NCI-H1105 (cell line): ENCODE measurements at places on chromosomes 7 and 10.

- no peak for DNase-seq
Measured at GRCh38 chr7:158856883-158857668, 718 bp downstream of the DYNC2I1 start.

- no peak for DNase-seq
Measured at GRCh38 chr7:11447106-11447505, 384.9 kb downstream of the THSD7A start.

- DNase-seq: no peak
Measured at GRCh38 chr10:129483430-129484010, 16.5 kb downstream of the MGMT start.

GRCh38 chr7:94451187-94451586, 56.5 kb downstream of the COL1A2 start:
- no peak for DNase-seq

DNA sequence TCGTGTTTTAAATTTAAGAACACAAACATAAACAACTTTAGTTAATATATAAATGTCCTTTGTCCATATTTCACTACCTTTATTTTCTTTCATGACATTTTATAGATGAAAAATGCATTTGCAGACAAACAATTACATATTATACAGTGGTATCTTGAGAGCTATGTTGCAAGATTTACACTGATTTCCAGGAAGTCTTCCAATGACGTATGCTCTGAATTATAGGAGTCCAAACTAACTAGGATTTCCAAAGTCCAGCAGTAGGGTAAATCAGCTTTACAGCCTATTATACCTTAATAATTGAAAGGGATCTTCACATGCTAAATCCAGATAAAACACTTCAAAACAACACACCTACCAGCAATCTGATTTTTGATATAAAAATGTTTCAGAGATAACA, 69.4 kb downstream of the HYCC1 start:
- DNase-seq: no peak

DNA sequence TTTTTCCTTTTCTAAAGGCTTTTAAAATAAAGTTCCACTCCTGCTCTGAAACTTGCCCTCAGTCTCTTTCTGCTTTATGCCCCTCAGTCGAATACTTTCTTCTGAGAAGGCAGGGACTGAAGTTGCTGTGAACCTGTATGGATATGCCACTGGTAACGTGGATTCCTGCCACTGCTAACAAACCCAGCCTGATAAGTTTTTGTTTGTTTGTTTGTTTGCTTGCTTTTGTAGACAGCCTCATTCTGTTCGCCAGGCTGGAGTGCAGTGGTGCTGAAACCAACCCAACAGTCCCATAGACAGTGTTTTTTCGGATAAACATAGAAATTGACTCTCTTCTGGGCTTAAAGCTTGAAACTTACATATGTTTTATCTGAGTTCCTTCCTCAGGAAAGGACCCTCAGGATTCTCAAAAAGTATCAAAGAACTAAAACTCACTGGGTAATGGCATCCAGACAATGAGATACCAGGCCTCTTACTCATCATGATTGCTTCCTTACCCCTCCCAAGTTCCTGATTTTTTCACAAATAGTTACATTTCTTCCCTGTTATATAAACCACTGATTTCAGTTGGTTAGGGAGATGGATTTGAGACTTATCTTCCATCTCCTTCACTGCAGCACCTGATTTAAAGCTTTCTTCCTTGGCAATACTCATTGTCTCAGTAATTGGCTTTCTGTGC, 273.6 kb downstream of the SDHAF3 start:
- no peak for DNase-seq

DNA sequence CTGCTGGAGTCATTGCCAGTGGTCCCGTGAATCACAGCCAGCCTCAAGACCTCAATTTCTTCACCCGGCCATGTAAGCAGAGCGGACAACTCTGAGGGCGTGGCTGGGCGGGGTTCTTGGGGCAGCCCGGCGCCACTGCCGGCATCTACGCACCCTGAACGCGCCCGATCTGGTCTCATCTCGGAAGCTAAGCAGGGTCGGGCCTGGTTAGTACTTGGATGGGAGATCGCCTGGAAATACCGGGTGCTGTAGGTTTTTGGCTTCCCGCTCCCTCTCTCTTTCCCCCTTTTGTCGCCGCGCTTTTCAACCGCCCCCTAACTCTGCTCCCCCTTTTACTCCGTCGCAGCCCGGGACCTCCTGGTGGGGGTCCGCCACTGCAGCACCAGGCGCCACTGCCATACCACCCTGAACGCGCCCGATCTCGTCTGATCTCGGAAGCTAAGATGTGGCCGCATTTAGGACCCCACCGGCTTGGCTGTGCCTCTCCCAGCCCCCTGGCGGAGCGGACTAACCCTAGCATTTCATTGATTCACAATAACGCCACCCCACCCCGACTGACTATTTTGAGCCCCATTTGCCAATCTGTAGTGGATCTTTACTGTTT, 25.3 kb downstream of the GARIN1A start:
- no peak for DNase-seq

GRCh38 chr10:101031796-101032636, 982 bp downstream of the SFXN3 start:
- DNase-seq: peak; percentile 35

DNA sequence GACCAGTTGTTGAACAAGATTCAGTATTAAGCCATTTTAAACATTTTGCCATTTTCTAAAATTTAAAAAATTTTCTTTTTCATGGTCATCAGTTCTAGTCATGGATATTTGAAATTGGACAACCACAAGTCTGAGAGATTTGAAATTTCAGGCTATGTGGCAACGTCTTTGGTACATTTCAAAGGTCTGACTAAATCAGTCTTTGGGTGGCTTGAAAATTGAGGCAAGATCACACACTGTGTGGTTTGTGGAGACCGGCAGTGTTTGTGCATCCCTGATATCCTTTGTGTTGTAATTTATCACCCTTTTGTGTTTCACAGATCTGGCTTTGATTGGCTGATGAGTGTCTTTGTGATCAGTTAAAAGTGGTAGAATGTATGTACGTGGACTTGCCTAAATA, 35.7 kb downstream of the CCAR1 start:
- DNase-seq: no peak

DNA sequence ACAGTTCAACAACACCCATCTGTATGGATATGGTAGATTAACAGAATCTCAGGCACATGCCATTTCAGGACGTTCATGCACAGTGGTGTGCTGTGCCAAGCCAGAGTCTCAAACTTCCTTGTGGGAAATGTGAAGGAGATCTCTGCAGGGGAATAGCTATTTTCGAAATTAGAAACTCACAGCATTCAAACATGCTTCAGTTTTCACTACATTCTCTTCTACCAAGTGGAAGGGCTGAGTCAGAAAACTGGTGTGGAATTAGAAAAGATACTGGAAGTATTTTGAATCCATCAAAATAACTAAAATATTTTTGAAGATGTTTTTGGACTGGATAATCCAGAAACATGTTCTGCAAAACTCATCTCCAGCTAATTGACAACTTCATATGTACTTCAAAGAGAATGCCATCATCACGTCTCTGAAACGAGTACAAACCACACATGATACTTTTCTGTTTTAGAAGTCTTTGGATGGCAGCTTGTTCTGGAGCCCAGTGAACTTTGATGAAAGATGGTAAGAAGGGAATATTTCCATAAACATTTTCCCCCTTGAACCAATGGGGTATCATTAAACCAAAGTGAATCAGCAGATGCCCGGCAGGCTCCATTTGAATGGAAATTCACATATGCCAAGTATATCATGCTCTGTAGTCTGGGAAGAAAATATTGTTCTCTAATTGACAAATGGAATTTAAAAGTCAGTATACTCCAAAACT, 616.3 kb upstream of the IGFBP3 start:
- DNase-seq: no peak

GRCh38 chr7:106063692-106064091, 48.4 kb downstream of the SYPL1 start:
- no peak for DNase-seq

GRCh38 chr10:1651270-1651966, 85.9 kb downstream of the ADARB2 start:
- no peak for DNase-seq

DNA sequence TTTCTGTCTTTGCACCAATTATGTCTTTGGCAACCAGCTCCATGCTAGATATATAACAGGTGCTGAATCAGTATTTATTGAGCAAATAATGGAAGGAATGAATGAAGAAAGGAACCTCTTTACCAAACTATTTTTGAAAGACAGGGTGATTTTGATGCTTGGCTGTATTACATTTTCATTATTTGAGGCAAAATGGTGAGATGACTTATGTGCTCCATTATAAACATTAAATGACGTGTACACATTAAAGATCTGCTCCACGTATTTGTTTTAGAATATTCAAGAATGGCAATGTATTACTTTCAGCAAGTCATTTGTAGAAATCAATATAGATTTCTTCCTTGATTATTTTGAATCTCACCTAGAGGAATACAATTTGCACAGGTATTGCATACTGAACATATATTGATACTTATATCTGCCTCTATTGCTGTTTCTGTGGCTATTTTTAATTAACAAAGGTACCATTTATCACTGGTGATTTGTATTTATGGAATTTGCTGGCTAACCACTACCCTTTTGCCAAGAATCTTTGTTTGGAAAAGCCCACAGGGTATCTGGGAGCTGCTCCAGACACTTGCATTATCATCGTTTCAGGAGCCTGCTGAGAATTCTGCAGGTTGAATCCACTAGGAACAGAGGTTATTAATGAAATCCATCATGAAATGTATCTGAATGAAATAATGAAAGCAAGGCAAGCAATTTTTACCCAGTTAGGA, 92.2 kb downstream of the SEMA3C start:
- DNase-seq: no peak

DNA sequence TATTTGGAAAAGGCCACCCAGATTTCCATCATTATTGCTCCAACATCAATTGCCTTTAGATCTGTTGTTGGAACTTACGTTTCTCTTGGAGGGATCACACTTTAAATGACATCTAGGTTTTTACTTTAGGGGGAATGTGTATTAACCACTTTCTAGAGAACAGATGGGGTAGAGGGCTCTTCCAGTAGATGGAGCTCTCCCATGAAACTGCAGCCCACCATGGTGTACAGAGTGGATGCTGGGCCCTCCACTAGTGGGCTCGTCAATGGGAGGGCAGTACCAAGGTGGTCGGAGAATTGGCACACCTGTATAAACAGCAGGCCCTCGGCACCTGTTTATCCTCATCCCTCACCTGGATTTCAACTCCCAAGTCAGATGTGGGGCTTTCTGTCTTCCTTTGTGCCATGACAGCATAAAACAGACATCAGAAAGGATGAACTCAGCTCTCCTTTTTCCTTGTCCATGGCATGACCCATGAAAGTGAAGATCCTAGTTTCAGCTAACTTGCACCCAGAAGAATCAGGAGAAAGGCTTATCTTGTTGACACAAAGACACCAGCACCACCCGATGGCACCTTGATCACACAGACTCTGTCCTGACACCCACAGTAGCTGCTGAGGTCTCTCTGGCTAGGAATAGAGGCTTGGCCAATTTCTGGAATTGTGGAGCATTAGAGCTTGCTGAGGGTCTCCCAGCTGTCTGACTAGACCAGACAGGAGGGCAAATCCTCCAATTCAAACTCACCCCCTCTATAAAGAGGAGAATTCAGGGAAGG, 150.5 kb downstream of the CYP26A1 start:
- DNase-seq: no peak

DNA sequence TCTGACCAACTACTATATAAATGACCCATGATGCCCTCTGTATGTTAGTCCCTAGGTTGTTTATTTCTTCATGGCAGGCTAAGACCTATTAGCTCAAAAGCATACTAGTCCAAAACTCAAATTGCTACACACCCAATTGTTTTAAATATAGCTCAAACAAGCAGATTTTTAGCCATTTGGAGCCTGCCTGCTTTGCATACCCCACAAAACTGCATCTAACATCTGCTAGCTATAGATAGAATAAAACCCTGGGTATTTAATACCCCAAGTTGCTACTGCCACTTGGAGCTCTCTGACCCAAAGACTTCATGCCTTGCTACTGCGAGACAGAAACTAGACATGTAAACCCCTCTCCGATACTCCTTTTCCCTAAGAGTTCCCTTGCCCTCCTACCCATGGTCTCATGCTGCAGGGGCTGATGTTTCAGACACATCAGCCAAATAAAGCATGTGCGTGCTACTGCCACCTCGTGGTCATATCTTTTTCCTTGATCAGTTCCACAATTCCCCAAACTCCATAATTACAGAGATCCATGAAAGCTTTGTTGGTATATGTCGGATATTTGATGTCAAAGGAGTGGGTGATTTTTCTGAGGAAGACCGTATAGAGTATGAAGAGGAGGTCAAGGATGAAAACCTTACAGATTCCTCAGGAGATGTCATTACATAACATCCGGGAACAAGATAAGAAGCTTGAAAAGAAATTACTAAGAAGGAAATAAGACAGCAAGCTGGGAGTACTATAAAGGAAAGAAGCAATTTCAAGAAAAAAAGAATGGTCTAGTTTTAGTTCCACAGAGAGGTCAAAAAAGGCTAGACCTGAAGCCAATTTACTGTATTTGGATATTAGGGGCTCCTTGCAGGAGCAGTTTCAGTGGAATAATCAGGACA, 386.6 kb downstream of the SH2D4B start:
- DNase-seq: peak; percentile 22

DNA sequence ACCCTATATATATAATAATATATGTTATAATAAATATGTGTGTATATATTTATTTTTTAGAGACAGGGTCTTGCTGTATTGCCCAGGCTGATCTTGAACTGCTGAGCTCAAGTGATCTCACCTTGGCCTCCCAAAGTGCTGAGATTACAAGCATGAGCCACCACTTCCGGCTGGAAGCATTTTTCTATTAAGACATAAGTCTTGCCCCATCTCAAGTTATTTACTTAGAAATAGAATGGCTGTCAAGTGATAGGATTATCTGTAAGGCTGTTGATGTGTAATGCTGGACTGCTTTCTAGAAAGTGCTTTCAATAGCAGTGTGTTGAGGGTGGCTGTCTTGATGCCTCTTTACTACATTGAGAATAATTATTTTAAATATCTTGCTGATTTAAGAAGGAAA, 65.2 kb downstream of the ZMYND11 start:
- DNase-seq: no peak

DNA sequence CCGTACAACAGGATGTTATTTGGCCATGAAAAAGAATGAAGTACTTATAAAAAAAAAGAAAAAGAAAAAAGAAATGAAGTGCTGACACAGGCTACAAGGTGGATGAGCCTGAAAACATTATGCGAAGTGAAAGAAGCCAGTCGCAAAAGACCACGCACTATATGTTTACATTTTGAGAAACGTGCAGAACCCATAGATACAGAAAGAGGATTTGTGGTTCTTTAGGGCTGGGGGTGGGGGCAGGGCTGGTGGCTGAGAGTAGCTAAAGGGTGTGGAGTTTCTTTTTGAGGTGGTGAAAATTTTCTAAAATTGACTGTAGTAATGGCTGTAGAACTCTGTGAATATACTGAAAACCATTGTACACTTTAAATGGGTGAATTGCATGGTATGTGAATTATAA, 86.0 kb upstream of the FAM20C start:
- DNase-seq: no peak

- no peak for DNase-seq
Measured at GRCh38 chr10:86648704-86649427, 5.5 kb upstream of the OPN4 start.

DNA sequence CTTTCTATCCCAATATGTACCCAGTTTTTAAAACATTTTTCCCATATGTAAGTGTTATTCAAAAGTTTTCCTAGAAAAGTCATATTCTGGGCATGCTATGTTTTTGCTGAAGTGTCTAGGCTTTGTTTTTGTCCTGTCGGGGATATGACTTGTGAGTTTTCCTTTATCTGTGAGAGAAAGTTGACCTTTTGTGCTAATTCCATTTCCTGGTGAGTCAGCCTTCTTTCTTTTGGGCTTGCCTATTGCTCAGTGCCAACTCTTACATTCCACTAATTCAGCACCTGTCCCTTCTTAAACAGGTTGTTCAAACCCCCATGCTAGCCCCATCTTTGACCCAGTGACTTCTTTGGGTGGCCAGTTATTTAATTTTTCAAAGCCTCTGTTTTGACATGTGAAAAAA, 146.2 kb downstream of the AHR start:
- no peak for DNase-seq
